ENCODE measurements at places on chromosomes 7 and 10.

DNA sequence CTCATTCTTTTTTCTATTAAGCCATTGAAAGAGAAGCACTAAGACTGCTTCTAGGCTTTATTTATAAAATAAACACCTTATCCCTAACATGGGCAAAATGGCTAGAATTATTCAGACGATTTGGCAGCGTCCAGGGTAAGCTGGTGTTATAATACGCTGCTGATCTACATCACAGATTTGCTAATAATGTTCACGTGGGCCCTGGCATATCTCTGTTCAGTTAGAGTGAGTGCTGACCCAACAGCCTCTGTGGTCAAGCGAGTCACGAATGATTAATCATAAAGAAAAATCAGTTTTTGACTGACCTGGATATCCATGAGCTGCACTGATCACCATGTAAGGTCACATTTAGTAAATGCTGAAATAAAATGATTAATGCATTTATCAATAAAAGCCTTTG is 28.4 kb upstream of the CBLL1 start:
- ATAC-seq, result no peak

GRCh38 chr7:91103363-91103762 is 160.9 kb upstream of the FZD1 start:
- ATAC-seq, result no peak

GRCh38 chr7:135178364-135178763 is 7.9 kb upstream of the CYREN start:
- ATAC-seq, result no peak

DNA sequence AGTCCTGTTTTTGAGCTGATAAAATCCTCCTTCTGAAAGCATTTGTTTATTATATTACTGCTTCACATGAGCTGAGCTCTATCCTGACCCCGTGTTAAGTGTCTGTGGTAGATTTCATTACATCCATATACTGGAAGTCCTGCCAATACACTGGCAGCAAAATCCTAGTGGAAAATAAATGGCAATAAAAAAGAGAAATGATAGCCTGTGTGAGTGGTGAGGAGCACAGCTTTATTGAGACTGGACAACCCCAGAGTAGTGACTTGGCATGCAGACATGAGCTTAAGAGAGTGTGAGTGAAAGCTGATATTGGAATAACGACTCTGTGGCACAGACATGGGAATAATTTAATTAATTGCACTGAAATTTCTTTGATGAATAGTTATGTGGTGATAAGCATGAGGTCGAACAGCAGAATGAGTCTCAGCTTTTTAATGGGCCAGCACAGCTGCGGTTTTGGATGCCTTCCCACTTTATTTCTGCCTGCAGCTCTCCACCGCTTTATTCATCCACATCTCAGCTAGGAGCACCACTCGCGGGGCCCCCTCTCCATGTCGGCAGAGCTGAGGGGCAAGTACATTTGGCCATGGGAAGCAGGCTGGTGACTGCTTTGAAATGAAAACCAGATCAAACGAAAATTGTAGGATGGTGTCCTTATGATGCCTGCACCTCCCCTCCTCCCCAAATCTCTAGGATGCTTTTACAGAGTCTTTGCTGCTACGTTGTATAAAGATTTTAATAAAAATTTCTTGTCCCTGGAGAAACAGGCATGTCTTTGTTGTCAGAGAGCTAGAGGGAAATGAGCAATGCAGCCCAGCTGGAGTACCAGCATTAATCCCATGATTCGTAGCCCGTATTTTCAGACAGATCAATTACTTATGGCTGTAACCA is 494.3 kb downstream of the AUTS2 start:
- ATAC-seq, result no peak

DNA sequence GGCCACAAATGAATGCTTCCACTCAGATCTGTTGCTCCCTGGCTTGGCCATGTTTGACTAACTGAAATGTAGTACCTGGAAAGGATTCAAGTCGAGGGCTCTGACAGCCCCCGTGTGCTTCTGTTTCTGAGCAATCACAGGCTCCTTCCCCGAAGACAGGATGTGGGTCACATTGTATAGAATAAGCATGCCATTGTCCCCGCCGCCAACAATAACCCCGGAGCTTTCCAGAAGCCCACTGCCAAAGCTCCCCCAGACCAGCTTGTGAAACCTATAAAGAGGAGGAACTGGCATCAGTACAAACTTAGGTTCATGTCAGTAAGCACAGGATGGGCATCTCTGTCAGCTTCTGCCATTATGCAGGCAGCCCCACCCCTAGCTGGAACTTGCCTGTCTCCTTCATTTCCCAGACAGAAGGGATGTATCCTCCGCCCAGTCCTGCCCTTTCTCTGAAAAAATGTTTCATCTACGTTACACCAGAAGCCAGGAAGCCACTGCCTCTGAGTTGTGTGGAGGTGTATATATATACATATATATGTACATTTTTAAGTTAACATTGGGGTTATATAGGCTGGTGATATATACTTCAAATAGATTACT is 10.3 kb downstream of the SEC31B start:
- peak; percentile 53 for ATAC-seq

DNA sequence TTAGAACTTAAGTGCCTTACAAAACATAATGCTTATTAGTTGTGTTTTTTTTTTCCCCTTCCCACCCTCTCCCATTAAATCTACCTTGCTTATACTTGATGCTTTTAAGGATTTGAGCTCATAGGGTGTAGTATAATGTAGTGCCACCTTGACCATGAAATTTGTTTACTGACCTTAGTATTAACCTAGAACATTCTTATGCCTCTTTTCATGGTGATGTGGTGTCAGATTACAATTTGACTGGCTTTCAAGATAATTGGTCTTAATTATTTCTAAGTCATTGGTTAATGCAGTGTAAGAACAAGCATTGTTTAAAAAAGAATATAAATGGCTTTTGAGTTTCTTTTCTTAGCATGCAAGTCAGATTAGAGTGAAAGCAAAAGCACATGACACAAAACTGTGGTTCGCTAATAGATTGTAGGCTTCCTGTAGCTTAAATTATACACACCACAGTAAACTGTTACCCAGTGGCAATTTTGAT is 61.8 kb downstream of the ADD3 start:
- ATAC-seq, result peak; percentile 23

- ATAC-seq, result no peak
These were observed 19.2 kb downstream of the PDK4 start for GRCh38 chr7:95577137-95577536.

GRCh38 chr7:77800158-77800557 is 1.6 kb downstream of the PHTF2 start:
- ATAC-seq, result peak; percentile 13

DNA sequence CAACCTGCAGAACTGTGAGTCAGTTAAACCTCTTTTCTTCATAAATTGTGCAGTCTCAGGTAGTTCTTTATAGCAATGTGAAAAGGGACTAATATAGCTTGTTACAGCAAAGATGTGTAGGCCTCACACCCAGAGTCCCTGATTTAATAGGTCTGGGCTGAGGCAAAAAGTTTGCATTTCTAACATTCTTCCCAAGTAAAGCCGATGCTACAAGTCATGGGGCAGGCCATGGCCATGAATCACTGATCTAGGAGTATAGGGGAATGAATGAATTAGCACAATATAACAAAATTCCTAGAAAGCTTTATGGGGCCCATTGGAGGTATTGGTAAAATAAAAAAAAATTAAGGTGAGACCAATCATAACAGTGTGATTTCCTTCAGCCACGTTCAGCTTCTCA is 11.5 kb upstream of the AASS start:
- no peak for ATAC-seq

DNA sequence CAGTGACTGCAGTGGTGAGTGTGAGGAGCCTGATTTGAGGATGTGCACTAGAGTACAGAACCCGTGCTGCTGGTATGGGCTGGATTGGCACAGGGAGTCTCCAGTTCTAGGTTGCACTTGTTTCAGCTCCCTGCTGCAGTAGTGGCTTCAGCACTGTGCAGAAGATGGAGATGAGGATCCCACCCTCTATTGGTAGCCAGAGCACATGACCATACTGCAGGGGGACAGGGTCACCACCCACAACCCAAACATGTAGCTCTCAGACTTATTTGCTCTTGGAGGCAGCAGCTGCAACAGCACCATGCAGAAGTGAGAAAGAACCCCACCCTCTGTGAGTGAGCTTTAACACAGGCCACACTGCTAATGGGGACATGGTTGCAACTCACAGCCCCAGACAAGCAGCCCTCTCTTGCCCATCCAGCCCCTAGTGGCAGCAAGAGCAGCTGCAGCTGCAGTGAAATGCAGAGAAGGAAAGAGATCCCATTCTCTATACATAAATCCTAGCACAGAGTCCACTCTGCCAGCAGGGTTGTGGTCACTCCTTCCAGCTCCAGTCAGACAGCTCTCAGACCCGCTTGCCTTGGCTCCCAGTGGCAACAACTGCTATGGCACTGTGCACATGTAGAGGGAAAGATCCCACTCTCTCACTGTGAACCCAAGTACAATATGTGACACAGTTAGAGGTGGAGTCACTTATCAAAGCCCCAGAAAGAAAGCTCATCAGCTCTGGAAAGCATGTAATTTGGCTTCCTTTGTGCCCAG is 51.4 kb upstream of the SCIN start:
- peak; percentile 37 for ATAC-seq

- ATAC-seq, result peak; percentile 29
These were observed 23.5 kb upstream of the C1QL3 start for GRCh38 chr10:16545116-16545736.

DNA sequence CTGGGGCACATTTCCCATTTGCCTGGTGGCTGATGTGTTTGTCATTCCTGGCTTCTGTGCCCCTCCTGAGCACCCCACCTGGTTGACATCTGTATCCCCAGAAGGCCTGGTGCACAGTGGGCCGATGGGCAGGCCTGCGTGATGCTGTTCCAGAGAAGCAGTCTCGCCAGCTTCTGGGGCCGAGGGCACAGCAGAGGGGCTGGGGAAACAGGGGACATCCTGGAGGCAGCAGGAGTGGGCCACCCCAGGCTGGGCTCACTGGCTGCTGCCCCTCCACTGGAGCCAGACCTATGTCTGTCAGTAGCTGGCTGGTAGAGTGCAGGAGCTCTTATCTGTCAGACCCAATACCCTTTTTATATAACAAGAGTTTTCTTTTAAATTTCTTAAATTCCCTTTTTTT is 896 bp upstream of the MYL7 start:
- no peak for ATAC-seq

GRCh38 chr7:70525991-70526390 is 606.0 kb upstream of the GALNT17 start:
- peak; percentile 38 for ATAC-seq

DNA sequence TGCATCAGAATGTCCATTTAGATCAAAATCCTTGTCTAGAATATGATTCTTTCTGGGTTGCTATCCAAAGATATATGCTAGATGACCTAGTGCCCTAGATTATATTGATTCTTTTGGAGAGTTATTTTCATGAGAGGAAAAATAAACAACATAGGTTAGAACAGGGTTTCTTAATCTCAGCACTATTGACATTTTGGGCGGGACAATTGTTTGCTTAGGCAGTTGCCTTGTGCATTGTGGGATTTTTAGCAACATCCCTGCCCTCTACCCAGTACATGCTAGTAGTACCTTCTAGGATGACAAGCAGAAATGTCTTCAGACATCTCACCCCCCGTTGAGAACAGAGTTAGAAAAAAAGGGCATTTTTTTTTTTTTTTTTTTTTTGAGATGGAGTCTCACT is 25.1 kb upstream of the LAMB1 start:
- ATAC-seq, result no peak

- peak; percentile 44 for ATAC-seq
These were observed 162.2 kb downstream of the SH3PXD2A start for GRCh38 chr10:103692952-103693811.

GRCh38 chr7:13293264-13294002 is 606.0 kb downstream of the ARL4A start:
- ATAC-seq, result no peak

GRCh38 chr10:77428691-77429395 is 208.8 kb downstream of the KCNMA1 start:
- ATAC-seq, result no peak

DNA sequence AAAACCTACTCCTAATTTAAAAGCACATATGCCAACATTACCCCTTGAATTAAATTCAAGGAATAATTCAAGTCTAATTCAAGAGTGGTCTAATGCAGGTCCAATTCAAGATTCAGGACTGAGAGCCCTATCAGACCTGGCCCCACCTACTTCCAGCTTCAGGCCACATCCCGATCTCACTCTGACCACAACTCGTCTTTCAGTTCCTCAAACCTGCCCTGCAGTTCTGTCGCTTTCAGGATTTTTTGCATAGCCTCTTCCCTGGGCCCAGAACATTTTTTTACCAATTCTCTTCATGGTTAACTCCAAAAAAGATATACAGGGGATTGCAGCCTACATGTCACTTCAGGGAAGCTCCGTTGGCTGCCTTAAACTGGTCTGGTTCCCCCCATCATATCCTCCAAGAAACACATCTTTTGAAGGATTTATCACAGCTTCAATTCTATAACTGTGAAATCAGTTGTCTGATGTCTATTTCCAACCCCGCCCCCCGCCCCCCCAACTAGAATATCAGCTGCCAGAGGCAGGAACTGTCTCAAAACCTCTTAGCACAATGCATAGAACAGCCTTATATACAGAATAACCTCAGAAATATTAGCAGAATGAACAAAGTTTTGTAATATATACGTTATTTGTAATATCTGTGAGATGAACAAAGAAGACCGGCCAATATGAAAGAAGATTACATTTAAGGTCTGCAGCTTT is 20.8 kb downstream of the CCDC6 start:
- ATAC-seq, result no peak

GRCh38 chr7:138662076-138662990 is 38.8 kb downstream of the SVOPL start:
- no peak for ATAC-seq

DNA sequence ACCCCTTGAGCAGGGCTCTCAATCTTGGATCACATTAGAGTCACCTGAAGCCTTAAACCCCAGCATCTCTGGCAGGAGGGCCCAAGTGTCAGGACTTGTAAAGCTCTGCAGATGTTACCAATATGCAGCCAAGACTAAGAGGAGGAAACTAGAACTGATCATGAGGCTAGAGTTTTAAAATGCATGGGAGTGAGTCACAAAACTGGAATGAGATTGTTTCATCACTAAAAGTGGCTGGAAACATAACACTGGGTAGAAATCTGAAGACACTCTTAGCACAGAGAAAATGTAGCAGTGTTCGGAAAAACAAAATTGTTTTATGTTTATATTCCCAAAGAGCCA is 63.3 kb upstream of the GHITM start:
- peak; percentile 14 for ATAC-seq

GRCh38 chr10:102508506-102508905 is 4.7 kb downstream of the SUFU start:
- no peak for ATAC-seq

GRCh38 chr7:133668296-133669060 is 415.6 kb downstream of the EXOC4 start:
- ATAC-seq, result no peak

GRCh38 chr10:24307696-24308485 is 99.0 kb downstream of the KIAA1217 start:
- ATAC-seq, result no peak

DNA sequence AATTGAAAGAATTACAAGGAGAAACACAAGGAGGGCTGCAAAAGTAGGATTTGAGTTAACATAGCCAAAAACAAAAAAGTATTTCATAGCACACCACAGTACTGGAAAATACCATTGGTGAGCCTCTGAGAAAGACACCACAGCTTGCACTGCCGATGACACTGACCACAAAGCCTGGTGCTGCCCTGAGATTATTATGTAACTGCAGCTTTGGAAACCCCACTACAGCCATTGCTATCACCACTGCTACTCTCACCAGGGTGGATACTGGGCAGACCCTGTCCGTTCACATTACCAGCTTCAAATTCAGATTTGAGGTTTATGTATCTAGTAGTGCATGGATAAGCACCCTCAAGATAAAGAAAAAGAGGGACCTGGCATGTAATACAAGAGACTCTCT is 1246.7 kb upstream of the SORCS1 start:
- no peak for ATAC-seq

GRCh38 chr7:74306004-74306729 is 17.0 kb downstream of the CLIP2 start:
- ATAC-seq, result no peak

Measured in activated T-helper 17 cell treated with anti-CD3 and anti-CD28 coated beads, Interleukin-2, amount 50 U/mL, for 72 hours (primary cell).